ENCODE measurements at places on chromosomes 2 and 18.

GRCh38 chr2:145228506-145228905, 708.6 kb upstream of the ZEB2 start:
- no peak for DNase-seq

DNA sequence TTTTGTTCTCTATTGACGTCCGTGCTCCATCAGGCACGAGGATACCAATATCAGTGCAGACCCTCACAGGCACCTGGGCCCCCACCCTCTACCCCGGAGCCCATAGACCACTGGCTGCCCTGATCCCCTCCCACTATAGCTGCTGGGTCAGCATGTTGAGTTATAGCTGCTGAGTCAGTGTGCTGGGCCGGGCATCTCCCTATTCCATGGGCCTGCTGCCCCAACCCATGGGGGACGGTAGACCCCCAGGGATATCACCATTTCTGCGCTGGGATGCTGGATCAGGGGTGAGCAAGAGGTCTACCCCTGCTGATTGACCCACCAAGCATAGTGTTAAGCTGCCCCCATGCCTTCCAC, 100.1 kb upstream of the ST3GAL5 start:
- DNase-seq = no peak

DNA sequence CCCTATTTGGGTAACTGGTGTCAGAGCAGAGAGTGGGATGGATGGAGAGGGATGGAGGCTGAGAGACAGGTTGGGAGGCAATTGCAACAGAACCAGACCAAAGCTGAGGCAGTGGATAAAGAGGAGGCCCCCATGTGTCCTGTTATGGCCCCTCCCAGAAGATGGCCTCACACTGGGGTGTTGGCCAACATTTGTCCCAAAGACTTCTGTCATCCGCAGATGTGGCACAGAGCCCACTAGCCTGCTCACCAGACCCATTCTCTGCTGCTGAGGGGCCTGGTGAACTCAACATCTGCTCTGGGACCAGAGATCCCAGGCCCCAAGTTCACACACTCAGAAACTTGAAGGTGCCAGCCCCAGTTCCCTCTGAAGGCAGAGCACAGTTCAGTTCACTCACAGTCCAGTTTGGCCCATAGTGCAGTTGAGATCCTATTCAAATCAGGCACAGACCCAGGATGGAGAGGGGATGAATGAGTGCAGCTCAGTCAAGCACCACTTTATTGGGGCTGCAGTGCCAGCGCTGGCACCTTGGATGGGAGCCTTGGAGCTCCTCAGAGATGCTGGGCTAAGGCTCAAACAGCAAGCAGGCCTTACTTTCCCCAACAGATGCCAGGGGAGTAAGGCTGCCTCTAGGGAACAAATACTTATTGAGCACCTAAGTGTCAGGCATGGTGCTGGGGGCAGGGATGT, 189.2 kb downstream of the ZBTB7C start:
- no peak for DNase-seq

DNA sequence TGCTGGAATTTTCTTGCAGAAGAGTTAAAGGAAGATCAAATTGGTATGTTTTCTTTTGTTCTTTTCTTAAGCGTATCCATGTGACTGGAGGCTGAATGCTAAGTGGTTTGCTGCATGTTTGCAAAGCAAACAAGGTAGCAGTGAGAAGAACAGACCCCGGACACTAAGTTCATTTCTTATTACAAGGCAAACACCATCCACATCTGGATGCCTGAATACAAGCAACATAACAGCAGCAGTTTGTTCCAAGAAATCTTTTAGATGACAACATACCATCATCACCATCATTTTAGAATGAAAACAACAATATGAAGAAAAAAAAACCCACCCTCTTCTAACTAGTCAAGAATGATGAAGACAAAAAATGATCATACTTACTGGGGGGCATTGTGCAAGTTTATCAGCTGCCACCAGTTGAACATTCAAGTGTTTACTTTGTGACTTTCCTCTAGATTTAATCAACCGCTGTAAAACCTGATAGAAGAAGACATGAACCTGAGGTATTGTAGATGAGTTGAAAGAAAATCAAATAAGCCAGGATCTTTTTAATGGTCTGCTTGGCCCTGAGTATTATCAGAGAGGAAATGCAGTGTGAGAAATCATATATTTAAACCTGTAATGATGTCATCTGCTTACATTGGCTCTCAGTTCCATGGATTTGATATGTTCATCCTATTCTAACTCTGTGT, 25.0 kb upstream of the ARL5A start:
- DNase-seq = no peak

- DNase-seq = no peak
Observed at GRCh38 chr2:86123328-86123925, 17.4 kb downstream of the PTCD3 start.

GRCh38 chr2:28277466-28277865, 115.2 kb upstream of the FOSL2 start:
- DNase-seq = no peak

DNA sequence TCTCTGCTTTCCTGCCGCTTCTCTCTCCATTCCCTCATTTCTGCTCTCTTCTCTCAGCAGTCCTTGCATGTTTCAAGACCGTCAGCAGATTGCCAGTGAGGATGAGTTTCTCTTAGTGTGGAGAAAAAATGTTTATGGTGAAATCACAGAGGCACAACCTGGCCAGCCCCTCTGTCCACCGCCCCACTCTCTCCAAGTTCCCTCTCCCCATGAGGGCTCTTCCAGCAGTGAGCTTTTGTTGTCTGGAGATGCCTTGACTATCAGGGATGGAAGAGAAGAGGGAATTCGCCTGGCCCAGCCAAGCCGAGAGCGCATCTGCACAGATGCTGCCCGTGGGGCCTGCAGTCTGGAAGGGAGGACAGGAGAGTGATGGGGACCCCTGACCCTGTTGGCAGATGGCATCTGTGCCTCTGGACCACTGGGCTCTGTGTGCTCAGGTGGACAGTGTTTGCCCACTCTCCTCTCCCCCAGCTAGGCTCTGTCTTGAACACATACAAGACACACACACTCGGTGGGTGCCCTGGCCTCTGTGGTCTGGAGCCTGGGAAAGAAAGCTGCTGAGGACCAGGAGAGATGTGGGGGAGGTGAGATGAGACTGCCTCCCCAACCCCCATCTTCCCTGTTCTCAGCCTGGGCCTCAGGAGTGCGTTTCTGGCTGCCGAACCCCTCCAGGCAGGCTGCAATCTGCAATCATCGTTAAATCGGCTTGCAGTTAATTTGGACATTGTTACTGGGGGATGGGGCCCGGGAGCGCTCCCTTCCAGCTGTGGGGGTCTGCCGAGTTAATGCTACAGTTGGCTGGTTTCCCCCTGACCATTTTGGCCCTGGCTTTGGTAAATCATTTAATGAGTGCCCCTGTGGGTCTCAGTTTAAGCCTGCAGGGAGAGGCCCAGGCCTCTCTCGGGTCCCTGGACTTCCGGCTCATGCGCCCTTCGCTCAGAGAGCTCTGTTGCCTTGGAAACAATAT, 4.5 kb downstream of the ITM2C start:
- peak; percentile 94 for DNase-seq

DNA sequence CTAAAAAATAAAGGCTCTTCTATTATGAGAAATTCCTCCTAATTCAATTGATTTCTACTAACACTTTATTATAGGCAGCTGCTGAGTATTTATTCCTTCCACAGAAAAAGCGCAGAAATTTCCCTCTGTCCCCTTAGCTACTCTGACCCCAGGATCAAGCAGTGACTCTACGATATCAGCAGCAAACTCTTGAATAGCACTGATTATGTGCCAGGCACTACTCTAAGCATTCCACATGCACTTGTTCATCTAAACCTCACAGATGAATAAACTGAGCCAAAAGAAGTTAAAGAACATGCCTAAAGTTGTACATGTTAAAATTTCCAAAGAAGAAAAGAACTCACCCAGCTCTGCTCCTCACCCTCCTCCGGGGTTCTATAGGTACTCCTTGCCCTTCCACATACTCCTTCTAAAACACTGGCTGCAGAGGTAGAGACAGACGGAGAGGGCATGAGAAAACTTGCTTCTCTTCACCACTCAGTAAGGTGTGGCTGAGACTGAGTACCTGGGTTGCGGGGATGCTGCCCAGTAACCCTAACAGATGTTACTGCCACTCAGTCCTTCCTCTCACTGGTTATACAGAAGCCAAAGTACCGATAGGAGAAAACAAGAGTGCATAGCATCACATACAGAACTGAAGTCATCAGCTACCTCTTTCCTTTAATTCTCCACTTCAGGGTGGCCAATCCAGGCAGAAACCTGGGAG, 9.9 kb downstream of the C1D start:
- no peak for DNase-seq

- DNase-seq = peak; percentile 40
Observed at GRCh38 chr2:205775097-205775877, 93.0 kb downstream of the NRP2 start.

DNA sequence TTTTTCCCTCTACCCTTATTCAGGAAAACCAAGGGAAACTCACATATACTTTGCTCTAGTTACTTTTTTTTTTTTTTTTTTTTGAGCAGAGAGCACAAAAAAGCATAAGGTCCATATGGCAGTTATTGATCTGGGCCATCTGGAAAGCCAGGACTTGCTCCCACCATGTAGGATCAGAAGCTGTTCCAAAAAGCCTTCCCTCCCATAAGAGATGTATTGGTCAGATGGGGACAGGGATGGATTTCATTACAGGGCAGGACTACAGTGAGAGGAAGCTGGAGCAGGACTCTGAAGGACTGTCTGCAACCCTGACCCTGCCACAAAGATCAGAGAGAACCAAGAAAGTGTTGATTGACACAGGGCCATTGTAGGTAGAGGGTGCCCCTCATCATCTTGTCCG, 57.3 kb downstream of the NRP2 start:
- no peak for DNase-seq

- no peak for DNase-seq
Observed at GRCh38 chr18:45880876-45881558, 55.5 kb downstream of the SIGLEC15 start.

DNA sequence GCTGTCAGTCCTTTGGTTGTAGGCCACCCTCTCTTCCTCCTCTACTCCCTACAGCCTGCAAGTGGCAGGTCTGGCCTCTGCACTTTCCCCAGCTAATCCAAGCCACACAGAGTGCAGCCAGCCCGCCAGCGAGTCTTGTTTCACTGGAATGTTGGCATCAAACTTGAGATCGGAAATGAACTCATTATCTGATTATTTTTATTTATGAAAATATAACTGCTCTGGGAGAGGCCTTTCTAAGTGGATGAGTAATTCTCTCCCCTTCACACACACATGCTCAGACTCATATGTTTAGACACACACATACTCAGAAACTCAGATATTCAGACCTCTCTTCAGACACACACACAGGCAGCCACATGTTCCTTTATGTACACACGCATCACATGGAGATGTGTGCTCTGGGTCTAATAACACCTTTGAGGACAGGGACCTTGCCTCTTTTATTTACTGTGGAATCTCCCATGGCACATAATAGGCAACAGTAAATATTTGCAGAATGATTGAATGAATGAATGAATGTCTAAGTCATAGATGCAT, 151.3 kb downstream of the ZFP36L2 start:
- DNase-seq = peak; percentile 93

DNA sequence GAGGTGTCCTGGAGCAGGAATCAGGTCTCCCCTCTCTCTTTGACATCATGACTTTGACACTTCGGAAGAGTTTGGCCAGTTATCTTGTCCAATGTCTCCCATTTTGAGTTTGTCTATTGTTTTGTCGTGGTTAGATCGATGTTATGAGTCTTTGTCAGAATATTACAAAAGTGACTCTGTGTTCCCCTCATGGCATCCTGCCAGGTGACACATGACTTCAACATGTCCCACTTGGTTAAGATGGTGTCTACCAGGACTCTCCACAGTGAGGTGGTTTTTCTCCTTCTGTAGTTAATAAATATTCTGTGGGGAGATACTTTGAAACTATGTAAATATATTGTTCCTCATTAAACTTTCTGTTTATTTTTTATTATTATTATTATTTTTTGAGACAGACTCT, 76.6 kb upstream of the BZW1 start:
- DNase-seq = no peak

DNA sequence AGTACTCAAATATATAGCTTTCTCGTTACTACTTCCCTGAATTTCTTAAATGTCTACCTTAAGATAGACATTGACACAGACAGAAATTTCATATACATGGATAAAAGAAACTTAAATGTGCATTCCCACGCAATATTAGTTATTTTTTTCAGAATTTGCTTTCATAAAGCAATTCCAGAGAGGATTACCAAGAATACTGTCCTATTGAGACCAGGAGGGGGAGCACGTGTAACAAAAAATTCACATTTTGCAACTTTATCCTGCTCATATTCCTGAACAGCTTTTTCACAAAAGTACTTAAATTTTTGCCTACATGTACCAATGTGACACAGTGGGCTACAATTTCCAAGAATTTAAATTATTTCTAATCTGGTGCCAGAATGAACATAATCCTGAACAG, 30.7 kb upstream of the ERCC3 start:
- DNase-seq = no peak

GRCh38 chr2:6946722-6947121, 29.5 kb downstream of the RNF144A start:
- no peak for DNase-seq

GRCh38 chr18:11149441-11150270, at the start of gene PIEZO2:
Gene PIEZO2, minus strand, starts transcription at chr18:11149569. Its CDS starts 981 bp downstream, at chr18:11148588.
- DNase-seq = peak; percentile 82

- DNase-seq = no peak
Observed at GRCh38 chr2:109305490-109306167, 176.6 kb downstream of the SH3RF3 start.

GRCh38 chr2:215828528-215829184, 184.7 kb downstream of the MREG start:
- peak; percentile 55 for DNase-seq

GRCh38 chr2:20496076-20496872, 49.4 kb downstream of the RHOB start:
- no peak for DNase-seq

DNA sequence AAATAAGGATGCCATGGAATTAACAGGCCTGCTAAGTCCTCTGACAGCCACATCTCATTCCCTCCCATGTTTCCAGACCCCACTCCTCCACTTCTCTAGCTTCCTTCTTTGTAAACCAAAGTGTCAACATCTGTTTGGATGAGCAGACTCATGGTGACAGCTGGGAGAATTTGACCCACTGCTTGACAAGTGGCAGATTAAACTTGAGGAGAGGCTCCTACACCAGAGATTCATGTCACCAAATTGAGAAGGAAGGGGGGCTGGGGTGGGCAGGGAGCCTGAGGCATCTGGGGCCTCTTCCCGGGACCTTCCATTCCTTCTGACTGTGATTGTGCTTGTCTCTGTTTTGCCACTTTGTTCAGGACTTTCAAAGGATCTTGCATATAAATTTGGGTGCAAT, 41.0 kb upstream of the IGFBP5 start:
- DNase-seq = no peak

DNA sequence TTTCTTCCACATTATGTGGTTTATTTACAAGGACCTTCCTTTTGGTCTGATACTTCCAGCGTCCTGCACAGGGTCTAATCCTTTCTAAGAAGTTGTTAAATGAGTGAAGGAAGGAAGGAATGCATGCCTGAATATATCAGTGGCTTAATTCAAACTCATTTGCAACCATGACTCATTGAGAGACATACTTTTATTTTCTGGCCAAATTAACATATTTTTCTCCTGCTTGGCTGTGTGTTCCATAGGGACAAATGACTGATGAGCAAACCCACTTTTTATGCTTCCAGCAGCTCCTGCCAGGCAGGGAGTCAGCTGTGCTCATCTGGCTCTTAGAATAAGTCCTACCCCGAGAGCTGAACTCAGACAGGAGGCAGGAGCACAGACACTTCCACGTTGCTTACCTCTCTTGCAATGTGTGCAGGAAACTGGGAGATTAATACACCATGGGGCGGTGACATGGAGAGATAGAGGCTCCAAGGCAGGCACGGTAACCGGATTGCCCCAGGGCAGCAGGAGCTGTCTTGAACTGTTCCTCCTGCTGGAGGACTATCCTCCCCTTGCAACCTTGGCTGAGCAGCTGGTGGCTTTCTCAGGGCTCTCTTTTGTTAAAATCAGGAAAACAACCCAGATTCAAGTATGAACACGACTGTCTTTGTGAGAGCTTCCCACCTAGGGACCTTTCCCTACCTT, 667.5 kb upstream of the HS6ST1 start:
- no peak for DNase-seq
